CD4-positive, CD25-positive, alpha-beta regulatory T cell (primary cell): ENCODE measurements at places on chromosomes 12 and 14.

- no peak for DNase-seq
Measured at GRCh38 chr12:111149299-111149698, 219.6 kb downstream of the PHETA1 start.

DNA sequence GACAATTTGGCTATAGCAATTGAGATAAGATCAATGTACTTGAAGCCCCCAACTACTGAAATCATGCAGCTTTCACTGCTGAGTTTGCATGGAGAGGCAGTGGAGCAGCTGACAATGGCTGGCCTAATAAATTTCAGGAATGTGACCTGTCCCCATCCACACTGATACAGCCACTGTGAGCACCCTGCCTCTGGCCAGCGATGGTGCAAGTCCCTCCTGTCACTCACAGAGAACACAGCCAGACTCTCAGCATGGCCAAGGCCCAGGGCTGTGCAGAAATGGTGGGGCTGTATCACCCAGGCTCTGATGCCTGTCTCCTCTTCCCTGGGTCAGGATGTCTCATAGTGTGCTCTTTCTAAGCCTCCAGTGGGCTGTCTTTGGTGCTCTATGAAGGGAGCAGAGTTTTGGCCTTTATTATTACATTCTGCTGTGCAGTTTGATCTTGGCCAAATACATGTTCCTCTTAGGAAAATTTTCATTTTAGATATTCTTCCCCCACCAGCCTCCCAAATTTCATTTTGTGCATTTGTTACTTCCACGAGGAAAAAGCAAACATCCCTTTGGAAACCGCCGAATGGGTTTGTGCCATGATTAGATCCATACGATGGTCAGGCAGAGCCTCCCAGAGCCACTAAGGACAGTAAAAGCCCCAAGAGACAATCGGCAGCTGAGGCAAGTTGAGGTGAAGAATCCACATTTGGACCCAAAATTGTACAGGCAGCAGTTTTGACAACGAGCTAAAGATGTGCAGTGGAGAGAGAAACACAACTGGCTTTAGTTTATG lies 85.1 kb upstream of the WSCD2 start:
- DNase-seq: no peak

GRCh38 chr12:19074700-19075099 lies 54.8 kb upstream of the PLEKHA5 start:
- DNase-seq: no peak

DNA sequence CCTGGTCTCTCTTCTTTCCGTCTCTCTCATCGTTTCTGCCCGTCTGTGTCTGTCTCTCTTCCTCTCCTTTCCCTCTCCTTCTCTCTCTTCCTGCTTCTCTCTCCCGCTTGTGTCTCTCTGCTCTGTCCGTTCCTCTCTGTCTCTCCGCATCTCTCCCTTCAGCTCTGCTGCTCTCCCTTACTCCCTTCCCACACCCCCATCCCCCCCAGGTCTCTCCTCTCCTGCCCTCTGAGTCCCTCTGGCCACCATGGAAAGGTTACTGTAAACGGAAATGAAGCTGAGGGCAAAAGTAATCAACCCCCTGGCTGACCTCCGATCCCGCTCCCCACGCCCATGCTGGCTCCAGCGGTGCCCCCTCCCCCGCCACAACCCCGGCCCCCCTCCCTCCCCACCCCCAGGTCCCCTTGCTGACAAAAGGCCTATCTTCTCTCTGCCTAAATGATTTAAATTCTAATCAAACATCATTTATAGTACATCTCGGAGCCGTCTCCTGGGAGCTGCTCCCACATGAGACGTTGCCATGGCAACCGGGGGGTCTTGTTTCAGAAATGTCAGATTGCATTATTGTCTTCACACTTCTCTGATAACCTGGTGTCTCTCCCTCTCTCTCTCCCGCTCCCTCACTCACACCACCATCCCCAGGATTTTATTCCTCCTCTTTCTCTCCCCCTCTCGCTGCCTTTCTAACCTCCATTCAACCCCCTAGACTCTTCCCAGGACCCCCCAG lies 203.8 kb downstream of the RBM19 start:
- no peak for DNase-seq

- no peak for DNase-seq
Measured at GRCh38 chr12:10119066-10119465, 10.9 kb downstream of the CLEC7A start.

- DNase-seq: no peak
Measured at GRCh38 chr12:126483145-126484068, 1418.2 kb downstream of the AACS start.

- no peak for DNase-seq
Measured at GRCh38 chr12:49548822-49549648, 10.2 kb downstream of the KCNH3 start.

- DNase-seq: peak; percentile 89
Measured at GRCh38 chr12:10364815-10365622, 24.8 kb downstream of the KLRK1 start.

DNA sequence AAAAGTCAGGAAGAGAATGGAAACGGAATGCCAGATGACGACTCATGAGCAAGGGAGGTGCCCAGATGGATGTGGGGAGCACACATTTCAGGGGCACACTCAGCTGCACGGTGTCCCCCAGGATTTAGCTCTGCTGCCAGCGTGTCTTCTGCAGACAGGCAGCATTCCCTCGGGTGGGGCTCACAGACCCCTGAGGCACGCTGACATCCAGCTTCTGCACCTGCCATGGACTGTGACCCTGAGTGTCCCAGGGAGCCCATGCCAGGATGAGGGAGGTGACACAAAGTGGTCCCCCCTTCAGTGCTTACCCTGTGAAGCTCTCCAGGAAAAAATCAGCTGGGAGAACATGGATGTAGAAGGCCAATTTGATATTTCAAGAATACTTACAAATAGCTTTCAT lies 84.2 kb downstream of the PIWIL1 start:
- DNase-seq: no peak

DNA sequence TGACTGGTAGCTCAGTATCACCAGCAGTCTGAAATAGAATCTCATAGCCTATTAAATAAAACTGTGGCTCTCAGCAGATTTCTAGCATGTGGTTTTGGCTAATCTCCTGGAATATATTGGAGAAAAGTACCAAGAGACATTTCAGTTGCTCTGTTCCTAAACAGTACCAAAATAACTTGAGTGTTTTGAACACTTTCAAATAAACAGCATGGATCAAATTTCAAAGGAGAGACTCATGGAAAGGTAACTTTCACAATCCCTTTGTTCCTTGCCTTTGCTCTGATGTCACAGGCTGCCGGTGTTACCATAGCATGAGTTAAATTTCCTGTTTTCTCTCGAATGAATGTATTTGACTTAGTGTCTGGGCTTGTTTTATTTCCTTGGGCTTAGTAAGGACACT lies 3.4 kb downstream of the ARG2 start:
- peak; percentile 35 for DNase-seq

DNA sequence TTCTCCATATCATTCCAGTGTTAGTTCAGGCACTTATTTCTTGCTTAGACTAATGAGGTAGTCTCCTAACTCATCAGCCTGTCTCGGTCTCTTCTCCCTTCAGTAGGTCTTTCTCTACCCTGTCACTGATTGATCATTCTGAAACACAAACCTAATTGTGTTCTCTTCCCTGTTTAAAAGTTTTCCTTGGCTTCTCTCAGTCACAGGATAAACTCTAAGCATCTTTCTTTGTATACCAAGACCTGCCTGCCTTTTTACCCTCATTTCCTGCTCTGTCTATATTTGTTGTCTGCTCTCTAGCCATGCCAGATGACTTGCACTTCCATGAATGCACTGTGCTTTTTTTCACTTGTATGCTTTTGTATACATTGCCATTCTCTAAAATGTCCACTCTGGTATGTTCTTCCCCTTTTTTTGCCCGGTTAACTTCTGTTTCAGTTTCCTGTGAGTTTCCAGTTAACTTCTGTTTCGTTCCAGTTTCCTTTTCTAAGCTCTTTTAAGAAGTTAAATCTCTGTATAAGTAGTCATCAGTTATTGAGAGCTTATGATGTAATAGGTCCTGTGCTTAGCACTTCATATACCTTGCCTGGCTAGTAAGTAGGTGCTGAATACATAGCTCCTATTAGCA lies 12.8 kb downstream of the DIP2B start:
- no peak for DNase-seq

- DNase-seq: no peak
Measured at GRCh38 chr12:45674181-45674977, 55.1 kb upstream of the ARID2 start.
